ENCODE measurements at places on chromosomes 5 and 9.

- DNase-seq: no peak
These were observed 2.4 kb upstream of the RXRA start for GRCh38 chr9:134323741-134324358.

- DNase-seq: no peak
These were observed 58.1 kb downstream of the ROR2 start for GRCh38 chr9:91891915-91892314.

- DNase-seq: no peak
These were observed 57.7 kb downstream of the FAM13B start for GRCh38 chr5:137975208-137975607.

- DNase-seq: no peak
These were observed 249.4 kb downstream of the NPR3 start for GRCh38 chr5:32960340-32961058.

GRCh38 chr5:6590581-6590980 is 42.3 kb downstream of the NSUN2 start:
- no peak for DNase-seq

DNA sequence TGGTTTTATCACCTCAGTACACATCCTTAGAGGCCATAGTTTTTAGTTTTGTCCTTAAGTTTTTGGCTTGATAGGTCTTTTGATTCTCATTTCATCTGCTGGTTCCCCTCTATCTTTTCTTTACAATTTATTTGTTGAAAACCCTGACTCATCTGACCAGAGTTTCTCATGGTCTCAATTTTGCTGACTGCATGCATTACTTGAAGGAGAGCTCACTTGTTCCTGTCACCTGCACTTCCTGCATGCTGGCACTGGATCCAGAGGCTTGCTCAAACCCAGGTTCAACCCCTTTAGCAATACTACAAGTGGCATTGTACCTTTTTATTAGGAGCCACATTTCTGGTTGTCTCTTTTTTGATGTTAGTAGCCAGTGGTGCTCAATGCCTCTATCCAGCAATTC is 26.7 kb downstream of the FBXO10 start:
- DNase-seq: no peak

DNA sequence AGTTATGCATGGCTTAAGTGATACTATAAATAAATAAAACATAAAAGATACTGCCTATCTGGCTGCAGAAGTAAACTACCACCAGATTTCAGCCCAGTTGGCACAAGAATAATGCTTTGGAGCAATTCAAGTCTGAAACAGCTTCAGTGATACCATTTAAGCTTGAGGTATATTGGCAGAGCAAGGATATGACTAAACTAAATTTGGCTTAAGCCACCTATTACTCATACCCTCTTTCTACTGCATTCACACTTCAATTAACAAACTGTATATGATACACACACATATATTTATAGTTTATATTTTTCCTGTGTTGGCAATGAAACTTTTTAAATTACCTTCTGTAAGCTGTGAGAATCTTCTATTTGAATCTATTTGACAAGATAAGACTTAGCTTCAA is 431.9 kb downstream of the ANXA1 start:
- no peak for DNase-seq

GRCh38 chr5:176492431-176492830 is 44.2 kb downstream of the FAF2 start:
- DNase-seq: no peak

DNA sequence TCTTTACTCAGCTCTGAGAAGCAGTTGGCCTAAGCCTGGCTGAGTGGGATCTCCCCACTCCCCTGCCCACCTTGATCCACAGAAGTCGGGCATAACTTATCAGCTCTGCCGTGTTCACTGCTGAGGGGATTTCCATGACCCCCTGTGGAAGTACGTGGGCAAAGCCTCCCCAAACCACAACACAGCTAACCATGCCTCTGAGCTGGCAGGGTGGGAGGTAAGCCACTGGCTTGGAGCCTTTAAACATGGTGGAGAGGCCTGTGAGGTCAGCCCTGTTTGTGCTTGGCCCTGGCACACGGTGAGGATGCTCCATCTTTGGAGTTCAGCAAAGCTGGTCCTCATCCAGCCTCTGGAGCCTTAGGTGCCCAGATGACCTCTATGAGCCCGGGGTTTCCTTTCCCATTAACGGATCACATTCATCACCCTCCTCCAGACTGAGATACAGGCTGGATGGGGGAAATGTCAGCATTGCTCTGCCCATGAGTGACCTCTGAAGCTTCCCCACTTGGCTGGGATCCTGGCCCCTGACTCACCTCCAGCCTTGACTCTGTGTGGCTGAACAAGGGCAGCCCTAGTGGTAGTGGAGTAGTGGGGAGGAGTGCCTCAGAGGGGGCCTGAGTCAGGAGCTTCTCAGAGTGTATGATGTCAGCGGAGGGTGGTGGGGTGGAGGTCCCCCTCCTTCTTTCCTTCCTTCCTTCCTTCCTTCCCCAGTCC is 6.2 kb downstream of the PDLIM4 start:
- DNase-seq: peak; percentile 46

DNA sequence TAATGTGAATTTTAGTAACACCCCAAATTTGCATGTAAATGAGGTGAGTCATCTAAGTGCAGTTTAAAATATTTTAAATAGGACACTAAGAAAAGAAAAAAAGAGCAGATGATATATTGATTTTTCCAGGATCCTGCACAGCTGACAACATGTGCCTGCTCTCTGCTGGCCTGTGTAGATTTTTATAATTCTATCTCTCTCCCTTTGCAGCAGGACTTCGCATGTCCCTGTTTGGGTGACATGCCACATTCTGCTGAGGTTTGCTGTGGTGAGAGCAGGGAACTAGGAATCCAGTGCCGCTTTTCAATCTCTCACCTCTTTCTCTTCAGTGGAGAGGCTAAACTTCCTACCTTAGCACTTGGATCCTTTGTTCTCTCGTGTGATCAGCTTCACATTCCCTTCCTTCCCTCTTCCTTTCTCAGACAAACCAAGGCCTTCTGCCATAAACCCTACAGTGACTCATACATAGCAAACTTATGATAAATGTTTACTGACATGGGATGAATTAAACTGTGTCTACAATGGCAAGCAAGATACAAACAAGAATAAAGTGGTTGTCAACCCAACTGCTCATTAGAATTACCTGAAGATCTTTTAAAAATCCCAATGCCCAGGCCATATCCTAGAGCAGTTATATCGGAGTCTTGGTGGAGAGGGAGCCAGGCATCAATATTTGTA is 198.8 kb upstream of the EFNA5 start:
- DNase-seq: no peak

DNA sequence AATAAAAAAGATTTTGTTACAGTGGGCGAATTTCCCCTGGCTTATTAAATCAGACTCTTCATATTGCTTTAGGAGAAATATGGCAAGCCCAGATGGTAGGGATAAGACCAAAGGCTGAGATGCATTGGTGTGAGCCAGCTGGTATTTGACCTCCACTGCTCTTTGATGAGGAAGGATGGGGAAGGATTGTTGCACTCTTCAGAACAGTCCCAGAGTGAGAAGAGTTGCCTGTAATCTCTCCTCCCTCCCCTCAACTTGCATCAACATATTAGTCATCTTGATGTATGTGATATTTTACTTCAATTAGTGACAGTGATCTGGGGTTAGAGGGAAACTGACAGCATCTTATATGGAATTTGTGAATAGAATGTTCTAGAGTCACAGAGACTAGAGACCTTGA is 136.6 kb downstream of the ADAMTS12 start:
- DNase-seq: no peak

GRCh38 chr5:115329475-115329874 is 33.0 kb upstream of the CCDC112 start:
- no peak for DNase-seq

DNA sequence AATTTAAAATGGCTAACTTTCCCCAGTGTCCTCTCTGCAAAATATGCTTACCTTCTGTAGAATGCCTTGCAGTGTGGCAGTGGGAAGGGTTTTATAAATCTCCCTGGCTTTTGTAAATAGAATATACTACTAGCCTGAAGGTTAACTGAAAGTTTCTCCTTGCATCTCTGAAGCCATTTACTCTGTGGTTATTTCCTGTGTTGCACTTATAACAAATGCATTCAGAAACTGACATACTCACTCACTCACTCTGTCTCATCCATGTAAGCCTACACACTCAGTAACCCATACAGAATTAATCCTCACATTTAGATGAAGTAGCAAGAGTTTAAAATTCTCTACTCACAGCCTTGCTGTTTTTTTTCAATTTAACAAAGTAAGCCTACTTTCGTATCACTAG is 87.1 kb upstream of the SH3GL2 start:
- DNase-seq: no peak

- no peak for DNase-seq
These were observed 27.5 kb upstream of the SLIT3 start for GRCh38 chr5:169328401-169328800.

DNA sequence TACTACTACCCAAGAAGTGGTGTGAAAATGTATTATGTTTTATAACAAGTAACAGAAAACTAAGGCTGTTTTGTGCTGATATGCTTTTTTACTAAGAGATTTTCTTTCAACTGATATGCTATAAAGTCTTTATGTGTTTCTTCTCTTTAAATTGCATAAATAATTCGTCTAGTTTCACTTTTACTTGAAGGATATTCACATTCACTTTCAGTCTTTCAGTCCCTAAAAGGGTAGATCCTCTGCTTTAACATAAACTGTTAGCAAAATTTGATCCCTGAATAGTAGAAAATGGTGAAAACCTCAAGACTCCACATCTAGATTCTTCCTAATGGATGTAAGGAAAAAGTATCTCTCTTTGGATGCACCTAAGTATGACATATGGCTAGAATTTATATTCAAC is 69.0 kb upstream of the FST start:
- no peak for DNase-seq

- DNase-seq: no peak
These were observed 115.6 kb downstream of the TTC39B start for GRCh38 chr9:15191378-15191777.

GRCh38 chr9:134436911-134437310 is 110.7 kb downstream of the RXRA start:
- DNase-seq: no peak

DNA sequence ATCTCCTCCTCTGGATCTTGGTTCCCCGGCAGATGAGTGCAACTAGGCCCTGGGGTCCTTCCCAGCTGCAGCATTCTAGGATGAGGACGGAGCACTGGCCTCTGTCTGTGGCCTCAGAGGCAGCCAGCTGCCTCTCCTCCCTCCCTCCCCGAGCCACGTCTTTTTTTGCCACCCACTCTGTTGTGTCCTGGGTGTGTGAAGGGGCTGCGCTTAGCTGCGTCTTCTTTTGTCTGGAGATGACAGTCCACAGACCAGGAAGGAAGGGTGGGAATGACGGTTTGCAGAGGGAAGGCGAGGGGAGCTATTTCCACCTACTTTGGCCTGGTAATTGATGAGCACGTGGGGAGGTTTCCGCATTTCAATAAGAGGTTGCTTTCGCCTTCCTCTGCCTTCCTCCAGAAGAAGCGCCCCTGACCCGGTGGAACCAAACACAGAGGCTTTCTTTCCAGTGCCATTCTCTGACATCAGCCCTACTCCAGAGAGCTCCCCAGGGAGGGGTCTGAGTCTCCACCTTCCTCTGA is 34.5 kb upstream of the GABRP start:
- peak; percentile 58 for DNase-seq

DNA sequence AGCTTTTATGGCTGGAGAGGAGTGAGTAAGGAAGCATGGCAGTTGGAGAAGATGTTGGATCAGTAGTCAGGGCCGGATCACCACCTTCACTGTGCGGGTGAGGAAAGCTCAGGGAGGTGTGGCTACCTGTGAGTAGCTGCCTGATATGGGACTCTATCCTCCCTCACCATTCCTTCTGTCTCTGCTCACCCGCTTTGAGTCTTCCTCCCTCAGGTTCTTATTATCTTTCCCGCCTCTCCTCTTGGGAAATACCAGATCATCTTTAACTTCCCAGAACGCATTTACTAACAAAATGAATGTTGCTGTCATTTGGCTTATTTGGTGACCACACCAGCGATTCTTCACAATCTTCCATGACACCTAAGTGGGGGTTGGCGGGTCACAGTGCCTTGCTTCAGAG is 140.7 kb upstream of the GPR151 start:
- DNase-seq: no peak

DNA sequence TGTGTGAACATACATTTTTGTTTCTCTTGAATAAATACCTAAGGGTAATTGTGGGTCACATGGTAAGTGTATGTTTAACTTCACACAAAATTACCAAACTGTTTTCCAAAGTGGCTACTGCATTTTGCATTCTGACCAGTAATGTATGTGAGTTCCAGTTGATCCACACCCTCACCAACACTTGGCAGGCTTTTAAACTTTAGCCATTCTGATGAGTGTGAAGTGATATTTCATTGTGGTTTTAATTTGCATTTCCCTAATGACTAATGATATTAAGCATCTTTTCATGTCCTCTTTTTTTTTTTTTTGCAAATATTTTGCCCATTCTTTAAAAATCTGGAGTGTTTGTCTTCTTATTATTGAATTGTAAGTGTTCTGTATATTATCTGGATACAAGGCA is 53.5 kb upstream of the MAST4 start:
- no peak for DNase-seq

DNA sequence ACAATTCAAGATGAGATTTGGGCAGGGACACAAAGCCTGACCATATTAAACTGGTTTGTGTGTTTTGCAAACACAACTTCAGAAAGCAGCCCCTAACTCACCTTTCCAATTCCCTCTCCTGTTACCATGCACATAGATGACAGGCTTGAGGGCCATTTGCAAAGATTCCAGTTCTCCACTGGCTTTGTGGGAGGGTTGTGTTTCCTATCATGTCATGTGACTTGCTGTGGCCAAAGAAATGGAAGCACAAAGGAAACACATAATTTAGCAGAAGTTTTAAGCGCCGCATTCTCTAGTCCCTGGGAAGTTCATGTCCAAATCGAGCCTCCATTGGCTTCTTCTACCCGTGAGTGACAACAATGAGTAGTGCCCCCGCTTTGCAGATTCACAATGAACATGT is 57.9 kb upstream of the CDH6 start:
- no peak for DNase-seq

- no peak for DNase-seq
These were observed 1046.2 kb upstream of the DMAC1 start for GRCh38 chr9:8845808-8846207.

DNA sequence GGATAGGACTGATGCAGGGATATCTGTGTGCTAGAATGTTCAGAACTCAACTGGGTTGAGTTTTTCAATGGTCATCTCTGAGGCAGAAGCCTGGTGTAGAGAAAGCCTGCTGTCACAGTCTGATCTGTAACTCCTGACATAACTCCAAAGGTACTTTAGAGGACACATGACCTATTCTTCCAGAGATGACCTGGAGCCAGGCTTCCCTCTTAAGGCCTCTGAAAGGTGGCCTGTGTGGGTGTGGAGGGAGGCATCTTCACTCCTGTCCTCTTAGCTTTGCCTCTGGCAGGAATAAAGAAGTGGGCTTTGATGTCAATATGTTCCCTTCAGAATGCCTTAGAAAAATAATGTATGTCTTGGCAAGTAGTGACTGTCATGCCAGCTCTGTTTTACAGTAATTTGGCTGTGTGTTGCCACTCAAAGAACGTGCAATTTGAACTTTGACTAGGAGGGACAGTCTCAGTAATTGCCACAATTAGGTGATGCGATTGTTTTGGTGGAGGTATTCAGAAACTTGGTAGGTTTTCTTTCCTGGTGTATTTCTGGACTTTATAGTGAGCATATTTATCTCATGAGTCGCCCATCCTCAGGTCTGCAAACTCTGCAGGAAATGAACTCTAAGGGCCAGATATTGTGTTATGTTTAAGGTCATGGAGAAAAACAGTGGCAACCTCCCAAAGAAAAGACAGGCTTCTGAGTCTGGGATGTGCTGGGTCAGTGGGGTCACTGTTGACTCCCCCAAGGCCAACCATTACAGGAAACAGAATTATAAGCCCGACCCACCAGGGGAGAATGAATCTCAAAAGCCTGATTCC is 3.2 kb upstream of the C5orf63 start:
- DNase-seq: no peak

- DNase-seq: no peak
These were observed 29.6 kb upstream of the B4GALT1 start for GRCh38 chr9:33196736-33197135.

GRCh38 chr9:27356446-27356845 is 59.5 kb upstream of the EQTN start:
- DNase-seq: no peak
